ENCODE measurements at places on chromosomes 1 and 21.

DNA sequence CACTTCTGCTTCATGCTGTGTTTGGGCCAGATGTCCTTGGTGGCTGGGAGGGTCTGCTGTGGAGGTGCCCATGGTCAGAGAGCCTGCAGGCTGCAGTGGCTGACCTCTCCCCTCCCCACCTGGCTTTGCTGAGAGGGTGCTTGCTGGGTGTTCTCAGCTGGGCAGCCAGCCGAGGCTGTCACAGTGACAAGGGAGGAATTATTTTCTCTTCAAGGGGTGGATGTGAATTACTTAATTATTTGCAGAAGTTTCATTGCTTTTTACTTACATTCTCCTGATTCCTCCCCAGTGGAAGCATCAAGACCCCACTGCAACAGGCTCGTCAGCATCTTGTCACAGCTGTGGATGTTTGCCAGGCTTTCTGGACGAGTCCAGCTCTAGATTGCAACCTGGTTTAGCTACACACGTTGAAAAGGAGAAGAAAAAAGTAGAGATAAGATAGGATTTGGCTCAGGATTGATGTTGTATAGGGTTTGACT, 70.3 kb downstream of the GALNT2 start:
- DNase-seq, result no peak

- no peak for DNase-seq
Measured at GRCh38 chr1:50564417-50564816, 141.2 kb upstream of the DMRTA2 start.

DNA sequence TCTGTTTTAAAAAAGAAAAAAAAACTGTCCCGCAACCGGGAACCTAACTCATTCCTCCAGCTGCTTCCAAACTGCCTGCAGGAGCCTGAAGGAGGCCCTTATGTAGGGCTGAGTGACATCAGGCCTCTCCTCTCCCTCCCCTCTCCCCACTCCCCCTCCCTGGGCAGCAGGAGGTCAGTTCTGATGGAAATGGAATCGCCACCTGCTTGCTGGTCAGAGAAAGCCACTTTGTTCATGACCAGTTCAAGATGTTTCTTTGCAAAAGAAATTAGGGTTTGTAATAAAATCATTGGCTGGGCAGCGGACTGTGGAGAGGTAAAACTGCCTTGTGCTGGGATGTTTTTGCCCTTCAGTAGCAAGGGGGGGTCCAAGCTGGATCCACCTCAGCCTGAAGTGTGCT, at the start of gene MAP1LC3C:
Gene MAP1LC3C, minus strand, starts transcription at position 73 of the 400 bp plus-strand sequence. CDS start 90 bp downstream, outside the sequence.
- DNase-seq, result no peak

DNA sequence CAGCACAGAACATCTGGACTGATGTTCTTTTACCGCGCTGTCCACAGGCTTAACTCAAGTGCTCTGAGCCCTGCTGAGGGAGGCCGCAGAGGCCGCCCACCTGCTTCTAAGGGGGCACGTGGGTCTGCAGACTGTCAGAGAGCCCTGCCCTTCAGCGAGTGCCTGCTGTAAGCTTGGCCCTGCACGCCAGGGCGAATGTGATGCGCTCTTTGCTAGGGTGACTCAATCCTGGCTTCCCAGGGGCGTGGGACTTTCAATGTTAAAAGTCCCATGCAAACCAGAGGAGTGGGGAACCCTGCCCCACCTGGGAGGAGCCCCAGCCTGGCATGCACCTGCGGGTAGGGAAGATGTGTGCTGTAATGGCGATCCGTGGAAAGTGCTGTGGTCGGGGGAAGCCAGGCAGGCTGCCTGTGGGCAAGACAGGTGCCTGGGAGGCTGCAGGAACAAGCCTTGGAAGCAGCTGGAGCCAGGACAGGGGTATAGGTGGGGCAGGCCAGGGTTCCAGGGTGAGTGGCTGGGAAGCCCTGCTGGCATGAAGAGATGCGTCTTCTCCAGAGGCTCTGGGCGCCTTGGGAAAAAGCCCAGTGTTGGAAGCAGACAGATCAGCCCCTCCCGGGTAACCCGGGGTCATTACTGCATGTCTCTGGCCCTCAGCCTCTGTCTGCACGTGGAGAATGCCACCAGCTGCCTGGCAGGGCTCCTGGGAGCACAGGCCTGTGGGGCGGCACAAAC, 594 bp upstream of the PANK4 start:
- DNase-seq, result no peak

DNA sequence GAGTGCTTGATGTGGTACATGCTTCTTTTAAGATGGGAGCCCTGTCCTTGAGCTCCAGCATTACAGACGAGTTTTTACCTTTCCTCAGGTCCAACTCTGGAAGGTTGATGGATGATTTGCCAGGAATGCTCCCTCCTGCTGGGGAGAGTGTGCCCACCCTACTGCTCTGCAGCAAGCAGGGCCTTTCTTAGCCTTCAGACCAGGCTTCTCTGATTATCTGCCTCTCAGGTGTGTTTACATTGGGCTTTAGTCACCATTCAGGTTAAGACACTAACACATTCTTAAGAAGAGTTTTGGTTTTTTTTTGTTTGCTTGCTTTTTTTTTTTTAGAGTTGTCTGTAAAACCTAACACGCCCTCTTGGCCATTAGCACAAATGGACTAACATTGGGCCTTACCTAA, 301.8 kb downstream of the KCNT2 start:
- DNase-seq, result no peak

DNA sequence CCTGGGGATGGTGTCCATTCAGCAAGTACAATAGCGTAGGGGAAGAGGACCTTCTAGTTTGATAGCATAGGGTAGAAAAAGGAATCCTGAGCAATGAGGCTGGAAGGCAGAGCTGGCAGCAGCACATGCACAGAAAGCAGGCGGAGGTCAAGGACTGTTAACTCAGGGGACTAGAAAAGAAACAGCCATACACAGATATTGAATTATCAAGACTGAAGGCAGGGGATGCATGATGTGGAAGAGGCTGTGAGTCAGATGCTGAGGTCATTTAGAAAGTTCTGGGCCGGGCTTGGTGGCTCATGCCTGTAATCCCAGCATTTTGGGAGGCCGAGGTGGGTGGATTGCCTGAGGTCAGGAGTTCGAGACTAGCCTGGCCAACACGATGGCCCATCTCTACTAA, 65.6 kb downstream of the OPTC start:
- DNase-seq, result no peak

DNA sequence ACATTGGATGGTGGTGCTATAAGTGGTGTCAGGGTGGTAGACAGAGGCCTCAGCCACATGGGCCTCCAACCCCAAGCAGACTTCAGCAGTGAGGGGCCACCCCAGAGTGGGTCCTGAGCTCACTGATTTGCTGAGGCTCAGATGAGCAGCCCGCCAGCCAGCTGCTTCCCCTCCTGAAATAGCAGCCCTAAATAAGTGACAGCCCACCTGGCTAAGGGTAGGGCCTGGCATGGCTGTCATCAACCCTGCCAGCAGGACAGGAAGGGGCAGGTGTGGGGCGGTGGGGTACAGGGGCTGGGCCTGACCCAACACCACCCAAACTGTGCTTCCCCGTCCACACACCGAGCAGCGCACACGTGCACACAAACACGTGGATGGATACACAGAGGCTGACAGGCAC, 79.3 kb downstream of the GRIK3 start:
- DNase-seq, result no peak

DNA sequence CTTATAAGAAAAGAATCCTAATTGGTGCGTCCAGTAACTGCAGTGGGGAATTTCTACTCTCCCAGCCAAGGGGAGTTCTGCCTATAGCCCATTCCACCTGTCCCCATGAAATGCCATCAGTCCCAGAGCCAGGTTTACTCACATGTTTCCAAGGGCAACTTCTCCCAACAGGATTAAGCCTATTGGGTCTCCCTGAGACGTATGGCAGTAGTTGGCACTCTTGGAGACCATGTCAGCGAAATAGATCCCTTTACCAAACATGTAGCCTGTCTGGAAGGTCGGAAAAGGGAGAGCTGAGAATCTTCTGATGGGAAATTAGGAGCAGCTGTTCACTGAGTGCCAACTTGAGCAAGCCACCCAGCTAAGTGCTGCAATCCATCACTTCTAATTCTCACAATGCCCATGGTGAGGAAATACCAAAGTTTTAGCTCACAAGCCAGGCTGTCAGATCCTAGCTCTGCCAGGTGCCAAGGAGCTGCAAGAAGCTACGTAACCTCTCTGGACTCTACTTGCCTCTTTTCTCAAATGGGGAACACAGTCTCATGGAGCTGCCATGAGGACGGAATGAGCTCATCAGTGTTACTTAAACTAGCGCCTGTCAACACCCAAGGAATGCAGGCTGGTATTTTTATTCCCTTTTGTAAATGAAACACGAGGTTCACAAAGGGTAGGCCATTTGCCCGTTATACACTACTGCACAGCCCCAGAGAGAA, 43.9 kb downstream of the PARP1 start:
- no peak for DNase-seq

DNA sequence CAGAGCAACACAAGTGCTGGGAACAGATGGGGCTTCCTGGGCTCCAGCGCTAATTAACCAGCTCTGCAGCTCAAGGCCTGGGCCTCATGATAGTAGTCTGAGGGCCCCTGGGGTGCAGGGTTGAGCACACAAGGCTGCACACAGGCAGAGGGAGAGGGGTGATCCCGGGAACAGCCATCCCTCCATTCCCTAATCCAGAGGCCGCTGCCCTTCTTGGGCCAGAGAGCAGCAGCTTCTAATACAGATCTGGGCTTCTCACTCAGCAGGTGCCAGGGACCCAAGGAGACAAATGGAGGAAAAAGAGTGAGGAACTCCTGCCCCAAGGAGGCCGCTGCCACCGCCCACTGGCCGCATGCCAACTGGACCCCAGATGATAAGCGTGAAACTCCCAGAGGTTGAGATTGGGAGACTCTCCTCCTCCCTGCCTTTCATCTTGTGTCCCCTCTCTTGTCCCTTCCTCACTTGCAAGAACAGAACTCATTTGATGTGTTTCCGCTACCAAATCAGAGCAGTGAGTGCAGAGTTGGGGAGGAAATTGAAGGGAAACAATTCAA, 58.0 kb upstream of the IFNAR2 start:
- no peak for DNase-seq

- DNase-seq, result no peak
Measured at GRCh38 chr1:66478116-66478515, 55.8 kb upstream of the SGIP1 start.

DNA sequence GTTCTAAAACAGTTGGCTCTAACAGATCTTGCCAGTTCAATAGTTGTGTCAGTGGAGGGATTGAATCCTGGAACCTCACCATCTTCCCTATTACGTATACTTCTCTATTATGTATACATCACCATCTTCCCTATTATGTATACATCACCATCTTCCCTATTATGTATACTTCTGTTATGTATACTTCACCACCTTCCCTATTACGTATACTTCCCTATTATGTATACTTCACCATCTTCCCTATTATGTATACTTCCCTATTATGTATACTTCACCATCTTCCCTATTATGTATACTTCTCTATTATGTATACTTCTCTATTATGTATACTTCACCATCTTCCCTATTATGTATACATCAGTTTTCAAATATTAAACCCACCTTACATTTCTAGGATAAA, 34.4 kb upstream of the HP1BP3 start:
- no peak for DNase-seq

DNA sequence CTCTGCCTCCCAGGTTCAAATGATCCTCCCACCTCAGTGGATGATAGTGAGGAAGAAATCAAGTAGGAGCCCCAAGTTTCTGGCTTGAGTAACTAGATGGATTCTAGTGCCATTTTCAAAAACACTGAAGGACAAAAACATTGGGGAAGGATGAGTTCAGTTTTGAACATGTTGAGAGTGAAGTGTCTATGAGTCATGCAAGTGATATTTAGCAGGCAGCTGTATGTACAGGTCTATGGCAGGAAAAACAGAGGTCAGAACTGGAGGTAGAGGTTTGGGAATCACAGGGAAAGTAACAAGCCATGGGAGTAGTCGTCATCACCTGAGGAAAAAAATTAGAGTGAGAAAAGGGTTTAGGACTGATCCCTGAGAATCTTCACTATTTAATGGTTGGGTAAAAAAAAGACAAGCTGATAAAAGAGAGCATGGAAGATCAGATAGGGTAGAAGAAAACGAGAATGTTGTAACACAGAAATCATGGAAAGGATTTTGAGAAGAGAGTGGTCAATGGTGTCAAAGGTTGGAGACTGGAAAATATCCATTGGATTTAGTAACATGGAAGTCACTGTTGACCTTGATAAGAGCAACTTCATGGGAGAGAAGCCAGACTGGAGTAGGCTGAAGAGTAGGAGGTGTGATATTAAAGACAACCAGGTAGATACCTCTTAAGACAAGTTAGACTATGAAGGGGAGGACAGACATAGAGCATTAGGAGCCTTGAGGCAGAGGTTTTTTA, 53.1 kb downstream of the DIPK1A start:
- no peak for DNase-seq

DNA sequence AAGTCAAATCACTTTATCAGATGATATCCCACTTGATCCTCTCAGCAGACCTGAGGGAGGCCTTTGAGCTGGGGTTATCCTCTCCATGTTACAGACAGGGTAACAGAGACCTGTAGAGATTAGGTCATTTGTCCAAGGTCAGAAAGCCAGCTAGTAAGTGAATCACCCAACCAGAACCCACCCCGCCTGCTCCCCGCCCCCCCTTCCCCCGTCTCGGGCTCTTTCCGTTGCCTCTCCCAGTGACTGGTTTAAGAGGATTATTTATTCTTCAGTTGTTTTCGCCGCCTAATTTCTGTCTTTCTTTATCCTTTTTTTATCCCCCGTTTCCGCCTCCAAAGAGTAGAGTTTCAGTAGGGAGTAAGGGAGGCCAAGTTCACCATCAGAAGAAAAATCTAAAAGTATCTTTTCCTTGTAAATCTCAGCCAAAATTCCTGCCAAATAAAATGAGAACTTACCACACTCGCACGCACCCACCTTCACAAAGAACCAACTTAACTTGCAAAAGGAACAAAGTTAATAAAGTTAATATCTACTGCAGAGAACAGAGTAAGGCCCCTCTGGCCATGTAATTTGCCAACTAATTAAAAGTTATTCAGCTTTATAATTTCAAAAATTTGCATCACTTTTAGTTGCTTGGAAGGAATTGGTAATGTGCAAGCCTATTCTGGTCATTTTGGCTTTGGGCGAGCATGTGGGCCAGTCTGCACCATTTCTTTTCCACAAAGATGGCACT, 76.8 kb upstream of the TRABD2B start:
- no peak for DNase-seq

DNA sequence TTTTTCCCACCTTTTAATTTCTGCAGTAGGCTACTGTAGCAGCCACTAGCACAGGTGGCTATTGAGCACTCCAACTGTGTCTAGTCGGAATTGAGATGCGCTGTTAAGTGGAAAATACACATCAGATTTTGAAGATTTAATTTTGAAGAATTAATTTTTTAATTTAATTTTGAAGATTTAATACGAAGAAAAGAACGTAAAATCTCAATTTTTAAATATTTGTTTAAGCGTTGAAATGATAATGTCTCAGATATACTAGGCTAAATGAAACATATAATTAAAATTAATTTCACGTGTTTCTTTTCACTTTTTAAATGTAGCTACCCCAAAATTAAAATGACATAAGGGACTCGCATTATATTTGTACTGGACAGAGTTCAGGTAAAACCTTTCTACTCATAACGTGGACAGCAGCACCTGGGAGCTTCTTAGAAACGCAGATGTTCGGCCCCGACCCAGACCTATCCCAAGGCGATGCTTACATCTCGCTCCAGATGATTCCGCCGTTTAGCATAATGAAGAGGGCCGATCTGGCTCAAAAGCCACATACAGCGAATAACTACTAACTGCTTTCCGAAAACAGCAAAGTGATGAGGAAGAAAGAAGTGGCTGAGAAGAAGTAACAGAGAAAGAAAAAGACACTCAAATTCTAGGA, 717 bp downstream of the CRYZL1 start:
- DNase-seq, result no peak

All from effector memory CD4-positive, alpha-beta T cell (primary cell).